Keratinocyte (primary cell): ENCODE measurements at places on chromosomes 2 and 18. TPM values are rescaled to one million over a fixed set of nuclear protein-coding genes. Genes with fewer than 3 reads are reported as not detected.

GRCh38 chr2:241315879-241316631 is at the start of gene SEPTIN2:
Gene SEPTIN2 (plus strand): TSS chr2:241315925. CDS start chr2:241324233, 8,308 bp downstream.
- DNase-seq: no peak

DNA sequence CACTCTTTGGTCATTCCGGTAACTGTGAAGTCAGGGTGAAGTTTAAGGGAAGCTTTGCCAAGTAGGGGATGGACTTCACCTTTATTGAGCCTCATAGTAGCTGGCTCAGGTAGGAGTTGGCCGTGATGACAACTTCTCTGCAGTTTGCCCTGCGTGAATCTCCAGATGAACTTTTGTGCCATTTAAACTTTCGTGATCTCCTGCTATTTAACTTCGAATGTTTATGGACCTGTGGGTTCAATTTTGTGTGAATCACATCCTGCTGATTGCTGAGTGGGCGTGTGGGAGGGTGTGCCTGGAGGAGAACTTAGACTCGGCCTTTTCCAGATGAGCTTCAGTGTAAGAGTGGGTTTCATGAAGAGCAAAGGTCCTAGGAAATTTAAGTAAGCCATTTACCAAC is 4.2 kb downstream of the UGT1A1 start:
- no peak for DNase-seq

DNA sequence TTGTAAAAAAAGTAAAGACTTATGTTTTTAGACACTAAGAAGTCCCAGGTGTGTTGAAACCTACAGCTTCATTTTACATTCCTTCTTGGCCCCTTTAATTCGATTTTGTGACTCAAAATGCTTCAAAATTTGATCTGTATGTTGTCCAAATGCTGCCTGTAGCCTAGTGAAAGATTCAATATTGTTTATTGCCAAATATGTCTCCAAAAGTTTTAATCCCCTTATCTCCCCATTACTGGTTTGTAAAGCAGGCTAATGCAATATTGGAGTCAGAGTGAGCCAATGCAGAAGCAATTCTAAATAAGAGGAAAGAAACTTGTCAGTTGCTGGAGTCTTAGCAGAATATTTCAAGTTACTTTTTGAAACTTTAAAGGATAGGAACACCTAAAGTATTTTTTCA is 287.0 kb upstream of the ZC3H15 start:
- no peak for DNase-seq

- DNase-seq: no peak
Observed at GRCh38 chr2:168255103-168255502, 7.7 kb upstream of the STK39 start.

DNA sequence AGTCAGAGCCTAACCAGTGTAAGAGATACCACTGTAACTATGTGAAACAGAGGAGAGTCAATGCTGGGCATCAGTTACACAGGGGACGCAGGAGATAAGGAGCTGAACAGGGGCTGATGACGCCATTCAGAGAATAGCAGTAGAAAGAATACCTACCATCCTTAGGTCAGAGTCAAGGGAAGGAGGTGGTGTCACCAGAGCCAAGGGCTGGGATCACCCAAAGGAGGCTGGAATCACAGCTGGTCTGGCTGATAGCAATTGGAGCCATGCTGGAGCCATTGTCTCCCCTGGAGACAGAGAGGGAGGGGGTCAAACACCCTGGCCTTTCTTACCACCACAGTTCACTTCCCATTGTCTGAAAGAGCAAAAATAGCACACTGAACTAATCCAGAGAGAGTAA is 37.3 kb upstream of the C18orf32 start:
- DNase-seq: no peak

GRCh38 chr2:128791985-128792320 is 473.3 kb upstream of the HS6ST1 start:
- DNase-seq: no peak

- no peak for DNase-seq
Observed at GRCh38 chr2:64474121-64474571, 20.2 kb downstream of the LGALSL start.

GRCh38 chr2:64763126-64763525 is 109.4 kb upstream of the SERTAD2 start:
- no peak for DNase-seq

DNA sequence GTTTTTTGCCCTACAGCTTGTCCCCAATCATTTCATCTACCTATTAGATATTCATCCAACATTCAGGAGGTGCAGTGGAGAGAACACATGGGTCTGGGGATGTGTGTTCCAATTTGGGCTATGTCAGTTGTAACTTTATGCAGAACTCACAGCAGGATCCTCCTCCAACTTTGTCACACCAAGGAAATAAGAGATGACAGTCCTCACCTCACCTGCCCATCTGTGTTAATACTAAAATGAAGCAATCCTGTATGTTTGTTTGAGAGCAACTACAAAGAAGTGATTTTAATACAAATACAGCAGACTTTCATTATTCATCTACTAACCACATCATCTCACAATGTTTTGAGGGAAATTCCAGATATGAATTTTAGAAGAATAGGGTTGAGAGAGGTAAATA is 126.7 kb downstream of the ARHGAP15 start:
- DNase-seq: no peak

The PLGLB1 gene
- polyA plus RNA-seq: 0.10 to 0.38 TPM (median 0.11 TPM) in 3 replicates

The GKN2 gene
- polyA plus RNA-seq: 0.08 TPM in 1 of 3 replicates, not detected in the others

The RFX8 gene
- 0.05 TPM in 1 of 3 replicates, not detected in the others for polyA plus RNA-seq

The PIKFYVE gene
- polyA plus RNA-seq: 12.7 to 18.4 TPM (median 13.5 TPM) in 3 replicates

The KLHL14 gene
- not detected in 3 replicates for polyA plus RNA-seq

The ST8SIA3 gene
- polyA plus RNA-seq: not detected in 3 replicates

The TAF4B gene
- 3.6 to 5.9 TPM (median 4.9 TPM) in 3 replicates for polyA plus RNA-seq
